ENCODE measurements at places on chromosomes 4 and X. TPM values are rescaled to one million over a fixed set of nuclear protein-coding genes. Genes with fewer than 3 reads are reported as not detected.

Gene FAM53A
- 0.99 TPM for total RNA-seq

Gene SYP
- total RNA-seq: 2.5 TPM

Gene HPSE
- total RNA-seq: 26.1 TPM

Gene GABRA4
- total RNA-seq: not detected

Gene LGI2
- not detected for total RNA-seq

Gene NLGN4X
- 0.12 TPM for total RNA-seq

Gene RPS6KA6
- not detected for total RNA-seq

GRCh38 chrX:148043271-148043855 lies 62.2 kb downstream of the FMR1NB start:
- H3K27ac ChIP-seq: no peak overlapping the region
- DNase-seq: no peak
- no peaks in the 10 kb centered on the region for H3K4me1 ChIP-seq
- H3K4me3 ChIP-seq: no peak overlapping the region

DNA sequence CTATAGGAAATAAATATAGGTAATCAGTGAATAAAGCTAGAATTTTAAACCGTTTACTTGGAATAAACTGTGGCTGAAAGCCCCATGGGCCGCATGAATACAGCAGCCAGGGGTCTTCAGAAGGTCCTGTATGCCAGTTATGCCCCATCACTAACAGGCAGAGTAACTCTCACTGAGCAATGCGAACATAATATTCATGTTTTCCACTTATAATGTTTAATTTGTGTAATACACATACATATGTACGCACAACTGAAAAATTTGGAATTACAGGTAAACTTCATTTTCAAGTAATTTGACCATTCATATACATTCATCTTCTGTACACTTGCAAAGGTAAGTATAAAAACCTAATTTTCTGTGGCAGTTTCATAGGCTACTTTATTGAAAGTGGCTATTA lies 526.2 kb upstream of the ATOH1 start:
- H3K4me1 ChIP-seq: peaks cover 3% of the 10 kb centered on the region
- H3K27me3 ChIP-seq: no peaks in the 10 kb centered on the region
- H3K27ac ChIP-seq: no peak overlapping the region
- no peak for DNase-seq
- no peaks in the 10 kb centered on the region for H3K36me3 ChIP-seq

- H3K27me3 ChIP-seq: peaks cover 14% of the 10 kb centered on the region
- H3K27ac ChIP-seq: no peak overlapping the region
- H3K36me3 ChIP-seq: no peaks in the 10 kb centered on the region
- peaks cover 8% of the 10 kb centered on the region for H3K4me1 ChIP-seq
- no peak overlapping the region for H3K4me3 ChIP-seq
- no peak for DNase-seq
Observed at GRCh38 chr4:140258476-140258875, 104.5 kb upstream of the MAML3 start.

DNA sequence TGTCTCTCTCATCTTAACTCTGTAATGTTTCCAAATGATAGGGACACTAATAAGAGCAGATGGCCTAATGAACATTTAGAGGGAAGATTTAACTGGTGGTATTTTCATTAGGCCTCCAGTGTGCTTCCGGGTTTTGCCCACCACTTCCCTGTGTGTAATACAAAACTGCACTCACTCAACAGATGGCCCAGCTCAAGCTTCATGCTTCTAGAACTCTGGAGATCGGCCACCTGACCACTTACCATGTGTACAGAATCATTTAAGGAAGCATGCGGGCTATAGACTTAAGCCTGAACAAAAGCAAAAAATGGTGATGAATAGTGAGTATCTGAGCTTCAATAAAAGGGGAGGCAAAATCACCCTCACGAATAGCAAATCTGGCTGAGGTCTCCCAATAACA lies 89.3 kb downstream of the SH2D1A start:
- no peaks in the 10 kb centered on the region for H3K27me3 ChIP-seq
- no peaks in the 10 kb centered on the region for H3K4me1 ChIP-seq
- no peak for DNase-seq
- no peak overlapping the region for H3K27ac ChIP-seq
- H3K4me3 ChIP-seq: no peak overlapping the region

DNA sequence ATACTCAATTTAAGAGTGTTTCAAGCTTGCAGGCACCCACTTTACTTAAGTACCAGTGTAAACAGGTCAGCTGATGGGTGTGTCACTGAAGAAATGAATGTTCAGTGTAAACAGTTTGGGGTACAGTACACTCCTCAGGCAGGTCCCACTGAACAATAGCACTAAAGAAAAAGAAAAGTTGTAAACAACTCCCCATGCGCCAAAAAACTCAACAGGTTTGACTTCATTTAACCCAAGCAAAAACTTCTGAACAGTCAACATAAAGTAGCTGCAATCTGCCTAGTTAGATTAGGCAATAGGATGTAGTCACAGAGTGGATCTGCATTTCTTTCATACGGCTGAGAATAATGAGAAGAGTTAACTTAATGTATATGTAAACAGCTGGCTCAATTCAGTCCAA lies 93.2 kb downstream of the FAM13A start:
- no peak overlapping the region for H3K4me3 ChIP-seq
- no peak overlapping the region for H3K27ac ChIP-seq
- H3K27me3 ChIP-seq: no peaks in the 10 kb centered on the region

GRCh38 chr4:3387154-3387942 lies 54.4 kb upstream of the HGFAC start:
- H3K27ac ChIP-seq: no peak overlapping the region
- peaks cover 2% of the 10 kb centered on the region for H3K27me3 ChIP-seq
- no peaks in the 10 kb centered on the region for H3K36me3 ChIP-seq
- H3K4me1 ChIP-seq: peaks cover 29% of the 10 kb centered on the region
- no peak overlapping the region for H3K4me3 ChIP-seq

DNA sequence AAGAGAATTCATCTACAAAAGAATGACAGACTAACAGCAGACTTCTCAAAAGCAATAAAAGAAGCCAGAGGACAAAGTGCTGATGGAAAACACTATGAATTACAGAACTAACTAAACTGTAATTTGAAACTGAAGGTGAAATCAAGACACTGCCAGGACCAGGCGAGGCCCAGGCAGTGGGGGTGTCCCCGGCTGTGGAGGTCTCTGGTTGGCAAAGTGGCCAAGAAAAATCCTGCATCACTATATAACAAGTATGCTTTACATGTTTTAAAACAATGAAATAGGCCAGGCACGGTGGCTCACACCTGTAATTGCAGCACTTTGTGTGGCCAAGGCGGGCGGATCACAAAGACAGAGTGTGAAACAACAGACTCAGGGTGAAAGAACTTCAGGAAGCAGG lies 32.9 kb downstream of the CHM start:
- no peak overlapping the region for H3K4me3 ChIP-seq
- peaks cover 13% of the 10 kb centered on the region for H3K4me1 ChIP-seq
- H3K27me3 ChIP-seq: no peaks in the 10 kb centered on the region
- DNase-seq: no peak

GRCh38 chrX:111039606-111040005 lies 56.4 kb upstream of the PAK3 start:
- DNase-seq: no peak
- H3K27me3 ChIP-seq: no peaks in the 10 kb centered on the region
- H3K36me3 ChIP-seq: no peaks in the 10 kb centered on the region
- peaks cover 4% of the 10 kb centered on the region for H3K4me1 ChIP-seq
- H3K4me3 ChIP-seq: no peak overlapping the region

GRCh38 chr4:80239480-80240150 lies 26.8 kb upstream of the FGF5 start:
- no peak overlapping the region for H3K4me3 ChIP-seq
- no peaks in the 10 kb centered on the region for H3K36me3 ChIP-seq
- H3K4me1 ChIP-seq: no peaks in the 10 kb centered on the region
- H3K27ac ChIP-seq: no peak overlapping the region

GRCh38 chrX:102845020-102845419 lies 92.1 kb upstream of the RAB40AL start:
- H3K27me3 ChIP-seq: no peaks in the 10 kb centered on the region
- DNase-seq: no peak
- no peak overlapping the region for H3K4me3 ChIP-seq
- H3K4me1 ChIP-seq: no peaks in the 10 kb centered on the region

DNA sequence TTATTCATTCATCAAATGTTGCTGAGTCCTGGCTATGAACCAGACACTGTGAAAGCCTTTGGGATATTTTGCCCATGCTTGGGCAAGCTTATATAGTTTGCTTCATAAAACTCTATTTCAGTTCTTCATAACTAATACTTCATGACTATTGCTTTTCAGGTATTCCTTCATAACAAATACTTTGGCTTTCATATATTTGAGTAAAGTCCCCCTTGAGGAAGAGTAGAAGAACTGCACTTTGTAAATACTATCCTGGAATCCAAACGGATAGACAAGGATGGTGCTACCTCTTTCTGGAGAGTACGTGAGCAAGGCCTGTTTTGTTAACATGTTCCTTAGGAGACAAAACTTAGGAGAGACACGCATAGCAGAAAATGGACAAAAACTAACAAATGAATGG lies 1.7 kb upstream of the AFP start:
- H3K27me3 ChIP-seq: peaks cover 8% of the 10 kb centered on the region
- no peaks in the 10 kb centered on the region for H3K36me3 ChIP-seq
- H3K27ac ChIP-seq: no peak overlapping the region
- H3K4me3 ChIP-seq: no peak overlapping the region
- H3K4me1 ChIP-seq: no peaks in the 10 kb centered on the region

DNA sequence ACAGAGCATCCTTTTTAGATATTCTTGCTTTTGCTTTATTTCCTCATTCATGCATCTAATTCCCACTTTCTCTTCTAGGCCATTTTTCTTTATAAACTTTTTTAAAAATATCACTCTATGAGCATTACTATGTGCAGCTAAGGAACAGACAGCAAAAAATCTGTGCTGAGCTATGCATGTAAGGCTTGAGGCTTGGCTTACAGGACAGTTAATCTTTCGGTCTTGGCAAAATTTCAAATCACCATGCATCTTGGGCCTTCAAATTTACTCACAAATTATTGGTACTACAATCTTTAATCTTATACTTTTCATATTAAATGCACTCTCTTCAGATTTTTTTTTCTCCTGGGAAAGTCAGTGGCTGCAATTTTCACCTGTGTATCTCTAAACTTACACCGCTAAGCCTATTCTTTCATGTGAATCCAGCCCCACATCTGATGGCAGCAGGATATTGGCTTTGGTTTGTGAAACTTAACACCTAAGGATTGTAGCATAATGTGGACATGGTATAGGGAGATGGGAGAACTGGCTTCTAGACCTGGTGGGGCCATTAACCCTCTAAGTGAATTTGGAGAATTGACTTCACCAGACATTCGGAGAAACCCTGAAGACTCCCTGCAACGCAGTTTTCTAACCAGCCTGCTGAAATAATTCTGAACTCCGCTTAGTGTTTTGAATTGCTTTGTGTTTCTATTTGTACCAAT lies 278.3 kb downstream of the SPRY1 start:
- peaks cover 39% of the 10 kb centered on the region for H3K27me3 ChIP-seq
- no peak overlapping the region for H3K27ac ChIP-seq
- DNase-seq: no peak

- no peak overlapping the region for H3K4me3 ChIP-seq
- H3K4me1 ChIP-seq: no peaks in the 10 kb centered on the region
- no peak for DNase-seq
- H3K27ac ChIP-seq: no peak overlapping the region
Observed at GRCh38 chrX:63918611-63919010, 133.6 kb upstream of the ARHGEF9 start.

DNA sequence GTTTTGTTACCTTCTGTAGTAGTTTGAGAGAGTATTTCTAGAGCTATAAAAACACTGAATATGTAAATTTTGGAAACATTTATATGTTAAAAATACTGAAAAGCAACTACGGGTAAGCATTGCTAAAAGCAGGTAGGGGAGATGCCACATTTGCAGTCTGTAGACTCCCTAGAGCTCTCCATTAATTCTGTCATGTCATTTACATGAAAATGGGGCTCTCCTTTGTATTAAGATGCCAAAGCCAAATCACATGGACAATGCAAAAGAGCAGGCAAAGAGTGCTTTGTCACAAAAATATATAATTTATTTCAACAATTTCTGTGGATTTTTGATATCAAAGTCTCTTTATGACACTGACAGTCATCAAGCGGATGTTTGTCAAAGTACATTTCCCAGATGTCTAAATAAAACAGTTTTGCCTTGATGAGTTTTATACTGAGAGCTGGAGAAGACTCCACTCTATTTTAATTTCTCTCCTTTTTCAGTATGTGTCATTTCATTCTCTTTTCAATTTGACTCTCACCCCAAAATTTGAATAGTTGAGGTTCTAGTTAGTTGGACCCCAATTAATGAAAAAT lies 51.8 kb downstream of the LDB2 start:
- no peaks in the 10 kb centered on the region for H3K27me3 ChIP-seq
- H3K4me1 ChIP-seq: no peaks in the 10 kb centered on the region
- DNase-seq: no peak
- H3K4me3 ChIP-seq: no peak overlapping the region
- H3K27ac ChIP-seq: no peak overlapping the region

DNA sequence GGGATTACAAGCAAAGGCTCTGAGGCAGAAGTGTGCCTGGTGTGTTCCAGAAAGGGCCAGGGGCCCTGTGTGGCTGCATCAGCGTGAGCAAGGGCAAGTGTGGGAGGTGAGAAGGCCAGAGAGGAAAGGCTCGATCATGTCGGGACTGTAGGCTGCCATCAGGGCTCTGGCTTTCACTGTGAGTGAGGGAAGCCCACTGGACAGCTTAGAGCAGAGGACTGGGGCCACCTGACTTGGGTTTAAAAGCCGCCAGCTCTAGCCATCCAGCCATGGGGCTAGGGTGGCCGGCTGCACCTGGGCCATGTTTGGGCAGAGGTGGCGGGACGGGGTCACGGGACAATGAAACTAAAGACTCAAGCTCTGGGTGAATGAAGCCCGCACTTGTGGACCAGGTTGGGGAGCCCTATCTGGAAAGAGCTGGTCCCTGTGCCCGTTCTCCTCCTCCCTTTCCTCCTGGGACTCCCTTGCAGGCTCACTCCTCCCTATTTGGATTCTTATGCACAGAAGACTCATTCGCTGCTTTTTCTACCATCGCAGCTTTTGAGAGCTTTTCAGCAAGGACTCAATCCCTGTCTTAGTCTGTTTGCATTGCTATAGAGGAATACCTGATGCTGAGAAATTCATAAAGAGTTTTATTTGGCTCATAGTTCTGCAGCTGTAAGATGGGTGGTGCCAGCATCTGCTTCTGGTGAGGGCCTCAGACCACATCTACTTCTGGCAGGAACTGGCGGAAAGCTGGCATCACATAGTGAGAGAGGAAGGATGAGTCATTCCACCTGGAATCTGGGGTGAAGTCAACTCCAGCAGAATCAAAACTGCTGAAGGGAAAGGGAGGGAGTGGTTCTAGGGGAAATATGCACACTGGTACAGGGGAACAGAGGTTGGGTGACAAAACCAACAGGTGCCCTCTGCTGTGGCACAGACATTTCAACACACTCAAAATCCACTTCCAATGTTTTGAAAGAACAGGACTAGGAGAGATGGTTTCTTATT lies 15.3 kb downstream of the CTAG1B start:
- peaks cover 3% of the 10 kb centered on the region for H3K27me3 ChIP-seq
- H3K36me3 ChIP-seq: no peaks in the 10 kb centered on the region
- no peak overlapping the region for H3K4me3 ChIP-seq
- H3K27ac ChIP-seq: no peak overlapping the region
- H3K4me1 ChIP-seq: peaks cover 14% of the 10 kb centered on the region
- no peak for DNase-seq

GRCh38 chrX:66051980-66052379 lies 12.1 kb upstream of the VSIG4 start:
- H3K4me3 ChIP-seq: no peak overlapping the region
- no peak for DNase-seq
- H3K27me3 ChIP-seq: no peaks in the 10 kb centered on the region
- H3K4me1 ChIP-seq: peaks cover 11% of the 10 kb centered on the region

Data from activated CD4-positive, alpha-beta T cell treated with anti-CD3 and anti-CD28 coated beads, Interleukin-2, amount 10 ng/mL, durations not matched to agents 7 days and 5 days (primary cell).